Left ventricle myocardium inferior (tissue), 1 donor: ENCODE measurements at places on chromosomes 16 and 17. TPM values are rescaled to one million over a fixed set of nuclear protein-coding genes. Genes with fewer than 3 reads are reported as not detected.

GRCh38 chr16:66226762-66227161 lies 139.7 kb upstream of the CDH5 start:
- DNase-seq, result peak; percentile 46
- H3K4me3 ChIP-seq, result no peak overlapping the region
- H3K36me3 ChIP-seq, result no peaks in the 10 kb centered on the region
- no peak overlapping the region for H3K27ac ChIP-seq
- peaks cover 20% of the 10 kb centered on the region for H3K27me3 ChIP-seq
- peaks cover 9% of the 10 kb centered on the region for H3K4me1 ChIP-seq

DNA sequence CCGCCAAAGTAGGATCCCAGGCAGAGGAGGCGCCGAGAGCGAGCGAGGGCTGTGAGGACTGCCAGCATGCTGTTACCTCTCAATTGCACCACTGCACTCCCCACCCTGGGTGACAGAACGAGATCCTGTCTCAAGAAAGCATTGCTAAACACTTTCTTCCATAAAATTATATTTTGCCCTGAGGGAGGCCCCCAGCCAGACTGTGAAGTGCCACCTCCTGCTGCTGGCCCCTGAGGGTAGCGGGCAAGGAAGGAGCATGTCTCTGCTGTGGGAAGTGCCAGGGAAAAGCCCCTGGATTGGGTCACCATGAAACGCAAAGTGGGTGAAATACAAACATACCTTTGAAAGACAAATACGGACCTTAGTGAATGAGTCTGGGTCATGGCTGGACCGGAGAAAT lies 78.0 kb upstream of the AMZ2 start:
- H3K27me3 ChIP-seq, result no peaks in the 10 kb centered on the region
- no peak for DNase-seq
- no peak overlapping the region for H3K4me3 ChIP-seq
- peaks cover 9% of the 10 kb centered on the region for H3K4me1 ChIP-seq
- peaks cover 2% of the 10 kb centered on the region for H3K36me3 ChIP-seq

DNA sequence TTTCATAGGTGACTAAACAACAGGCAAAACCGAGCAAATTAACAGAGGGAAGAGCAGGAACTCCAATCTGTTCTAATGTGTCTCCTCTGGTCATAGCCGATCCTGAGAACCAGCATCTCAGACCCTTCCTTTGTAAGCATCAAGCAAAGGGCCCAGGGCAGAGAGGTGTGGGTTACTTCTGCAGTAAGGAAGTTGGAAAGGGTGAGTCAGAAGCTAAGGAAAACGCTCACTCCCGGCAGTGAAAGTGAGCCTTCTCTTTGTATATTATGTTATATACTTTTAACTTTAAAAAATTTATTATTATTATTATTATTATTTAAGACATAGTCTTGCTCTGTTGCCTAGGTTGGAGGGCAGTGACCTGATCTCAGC lies 77.7 kb downstream of the MRM3 start:
- no peak for DNase-seq
- no peaks in the 10 kb centered on the region for H3K36me3 ChIP-seq
- no peaks in the 10 kb centered on the region for H3K27me3 ChIP-seq
- peak overlapping the region; percentile 71 for H3K27ac ChIP-seq

DNA sequence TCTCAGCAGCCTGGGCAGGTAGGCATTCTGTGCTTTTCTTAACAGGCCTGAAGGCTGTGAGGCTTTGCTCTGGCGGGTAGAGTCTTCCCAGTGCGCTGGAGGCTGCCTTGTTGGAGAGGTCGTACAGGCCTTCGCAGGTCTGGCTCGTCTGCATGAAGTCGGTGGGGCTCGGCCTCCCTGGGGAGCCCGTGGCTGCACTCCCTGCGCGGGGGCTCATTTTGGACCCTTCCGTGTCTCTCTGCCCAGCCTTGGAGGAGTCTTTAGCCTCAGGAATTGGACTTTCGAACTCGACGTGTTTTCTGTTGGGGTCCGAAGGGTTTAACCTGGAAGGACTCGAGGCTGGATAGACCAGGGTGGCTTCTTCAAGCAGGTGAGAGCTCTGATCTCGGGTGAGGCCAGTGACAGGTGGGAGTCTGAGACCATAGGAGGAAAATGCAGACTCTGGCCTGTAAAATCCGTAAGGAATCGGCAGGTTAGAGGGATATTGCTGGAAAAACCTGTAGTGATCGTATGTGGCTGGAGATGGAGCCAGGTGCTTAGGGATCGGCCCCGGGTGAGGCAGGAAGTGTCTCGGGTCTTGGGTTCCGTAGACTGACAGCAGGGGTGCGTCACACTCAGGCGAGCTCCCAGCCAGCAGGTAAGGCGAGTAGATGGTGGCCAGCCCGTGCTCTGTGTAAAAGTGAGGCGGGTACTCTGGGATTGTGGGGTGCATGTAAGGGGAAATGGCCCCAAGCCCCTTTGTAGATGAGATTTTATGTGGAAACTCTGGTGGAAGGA lies 8.6 kb downstream of the ZNF750 start:
- no peaks in the 10 kb centered on the region for H3K36me3 ChIP-seq
- no peak for DNase-seq
- H3K27ac ChIP-seq, result peak overlapping the region; percentile 84
- H3K4me1 ChIP-seq, result peaks cover 33% of the 10 kb centered on the region
- H3K27me3 ChIP-seq, result no peaks in the 10 kb centered on the region

- peaks cover 52% of the 10 kb centered on the region for H3K4me1 ChIP-seq
- no peak for DNase-seq
- H3K4me3 ChIP-seq, result no peak overlapping the region
Measured at GRCh38 chr16:89346869-89347268, 129.4 kb downstream of the ZNF778 start.

DNA sequence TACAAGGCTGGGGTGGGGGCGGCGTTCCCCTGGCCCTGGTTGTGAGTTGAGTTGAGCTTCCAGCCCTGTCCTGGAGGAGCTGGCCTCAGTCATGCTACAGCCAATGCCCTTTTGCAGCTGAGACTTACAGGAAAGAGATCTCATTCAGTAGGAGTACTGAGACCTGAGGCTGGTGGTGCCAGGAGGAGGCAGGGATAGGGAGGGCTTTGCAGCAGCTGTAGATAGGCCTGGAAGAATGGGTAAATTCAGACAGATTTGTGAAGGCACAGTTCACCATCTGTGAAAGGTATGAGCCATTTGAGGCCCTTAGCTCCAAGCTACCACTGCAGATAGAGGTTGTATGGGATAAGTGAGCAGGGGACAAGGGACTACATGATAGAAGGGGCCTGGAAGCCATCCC lies 5.6 kb downstream of the STX4 start:
- no peak for DNase-seq
- H3K4me3 ChIP-seq, result no peak overlapping the region
- peaks cover 24% of the 10 kb centered on the region for H3K4me1 ChIP-seq
- no peaks in the 10 kb centered on the region for H3K27me3 ChIP-seq
- peaks cover 81% of the 10 kb centered on the region for H3K36me3 ChIP-seq

DNA sequence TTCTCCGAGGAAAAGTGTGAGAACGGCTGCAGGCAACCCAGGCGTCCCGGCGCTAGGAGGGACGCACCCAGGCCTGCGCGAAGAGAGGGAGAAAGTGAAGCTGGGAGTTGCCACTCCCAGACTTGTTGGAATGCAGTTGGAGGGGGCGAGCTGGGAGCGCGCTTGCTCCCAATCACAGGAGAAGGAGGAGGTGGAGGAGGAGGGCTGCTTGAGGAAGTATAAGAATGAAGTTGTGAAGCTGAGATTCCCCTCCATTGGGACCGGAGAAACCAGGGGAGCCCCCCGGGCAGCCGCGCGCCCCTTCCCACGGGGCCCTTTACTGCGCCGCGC lies at the start of gene ERBB2:
TSS of gene ERBB2 (plus strand) at position 247 of the 330 bp plus-strand sequence. CDS start 175 bp downstream, outside the sequence.
- H3K4me3 ChIP-seq, result peak within 1 kb of the TSS; percentile 97
- H3K27ac ChIP-seq, result peak within 1 kb of the TSS; percentile 90
- no peaks in the 10 kb centered on the region for H3K36me3 ChIP-seq
- no peaks in the 10 kb centered on the region for H3K27me3 ChIP-seq
- peak; percentile 68 for DNase-seq

DNA sequence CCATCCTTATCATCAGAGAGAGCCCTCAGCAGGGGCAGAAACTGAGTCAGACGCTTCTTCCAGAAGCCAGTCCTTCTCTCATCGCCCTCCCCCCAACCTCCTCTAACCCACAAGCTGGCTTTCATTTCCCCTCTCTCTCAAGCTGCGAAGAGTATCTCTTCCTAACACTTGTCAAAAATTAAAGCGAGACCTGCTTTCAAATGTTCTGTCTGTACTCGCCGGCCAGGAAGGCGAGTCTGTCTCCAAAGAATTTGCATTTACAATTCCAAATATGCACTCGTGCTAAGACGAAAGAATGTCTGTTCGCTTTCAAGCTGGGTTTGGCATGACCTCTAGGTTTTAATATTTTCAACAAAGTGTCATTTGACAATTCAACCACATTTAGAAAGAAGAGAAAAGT lies 140.4 kb downstream of the RGS9 start:
- peak overlapping the region; percentile 5 for H3K4me3 ChIP-seq
- H3K27me3 ChIP-seq, result peaks cover 39% of the 10 kb centered on the region
- H3K36me3 ChIP-seq, result no peaks in the 10 kb centered on the region
- peaks cover 7% of the 10 kb centered on the region for H3K4me1 ChIP-seq

- no peak for DNase-seq
- no peaks in the 10 kb centered on the region for H3K27me3 ChIP-seq
- H3K4me3 ChIP-seq, result no peak overlapping the region
- no peak overlapping the region for H3K27ac ChIP-seq
- H3K4me1 ChIP-seq, result no peaks in the 10 kb centered on the region
- no peaks in the 10 kb centered on the region for H3K36me3 ChIP-seq
Measured at GRCh38 chr17:80585890-80586845, 41.5 kb downstream of the RPTOR start.

- H3K36me3 ChIP-seq, result no peaks in the 10 kb centered on the region
- H3K27me3 ChIP-seq, result peaks cover 14% of the 10 kb centered on the region
- H3K4me3 ChIP-seq, result no peak overlapping the region
Measured at GRCh38 chr17:77593081-77593480, 365.4 kb upstream of the TNRC6C start.

DLX4 gene
- not detected for total RNA-seq

CACNG4 gene
- total RNA-seq, result not detected

NHLRC4 gene
- total RNA-seq, result 0.11 TPM
